ENCODE measurements at places on chromosomes 2 and 18.
A peak's percentile ranks its signal among the peaks of the same experiment; 100 is the strongest.

GRCh38 chr2:173803449-173803848, 161.7 kb downstream of the SP3 start:
- no peak for DNase-seq

GRCh38 chr18:31225668-31226067, 63.0 kb upstream of the DSC1 start:
- DNase-seq = no peak

GRCh38 chr18:68177807-68178702, 536.9 kb downstream of the TMX3 start:
- peak; percentile 73 for DNase-seq

- no peak for DNase-seq
These were observed 145.3 kb downstream of the NCKAP5 start for GRCh38 chr2:133422931-133423351.

DNA sequence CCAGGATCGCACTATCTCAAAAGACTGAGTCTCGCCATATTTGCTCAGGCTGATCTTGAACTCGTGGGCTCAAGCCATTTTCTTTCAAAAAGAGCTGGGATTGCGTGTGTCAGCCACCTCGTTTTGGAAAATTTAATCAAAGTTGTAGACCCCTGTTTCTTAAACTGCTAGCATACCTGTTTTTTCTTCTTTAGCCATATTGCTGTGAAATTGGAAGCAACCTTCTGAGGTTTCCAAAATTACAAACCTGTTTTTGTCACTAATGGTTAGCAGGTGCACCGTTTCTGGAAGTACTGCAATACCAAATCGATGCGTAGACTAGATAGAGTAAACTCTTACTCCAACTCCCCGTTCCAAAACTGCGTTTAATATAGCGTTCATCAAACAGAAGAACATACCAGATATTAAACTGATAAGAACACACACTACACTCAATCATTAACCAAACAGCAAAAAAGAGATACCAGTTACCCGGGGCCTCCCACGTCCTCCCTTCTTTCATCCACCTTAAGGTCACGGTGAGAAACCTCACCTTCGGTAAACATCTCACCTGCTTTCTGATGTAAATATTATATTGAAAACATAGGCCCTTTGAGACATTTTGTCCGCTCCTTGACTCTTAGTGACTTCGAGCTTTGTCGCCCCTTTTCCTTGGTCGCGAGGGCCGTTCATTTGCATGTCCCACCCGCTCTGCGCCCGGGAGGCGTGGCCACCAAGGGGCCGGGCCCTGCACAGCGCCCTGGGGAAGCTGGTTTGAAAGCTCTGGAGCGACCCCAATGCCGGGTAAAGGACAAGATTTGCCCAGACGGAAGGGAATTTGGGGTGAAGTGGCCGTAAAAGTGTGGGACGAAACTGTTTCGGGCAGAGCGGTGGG, at the start of gene RNU2-63P:
Gene RNU2-63P, minus strand, starts transcription at position 462 of the 874 bp plus-strand sequence.
- DNase-seq = peak; percentile 77

DNA sequence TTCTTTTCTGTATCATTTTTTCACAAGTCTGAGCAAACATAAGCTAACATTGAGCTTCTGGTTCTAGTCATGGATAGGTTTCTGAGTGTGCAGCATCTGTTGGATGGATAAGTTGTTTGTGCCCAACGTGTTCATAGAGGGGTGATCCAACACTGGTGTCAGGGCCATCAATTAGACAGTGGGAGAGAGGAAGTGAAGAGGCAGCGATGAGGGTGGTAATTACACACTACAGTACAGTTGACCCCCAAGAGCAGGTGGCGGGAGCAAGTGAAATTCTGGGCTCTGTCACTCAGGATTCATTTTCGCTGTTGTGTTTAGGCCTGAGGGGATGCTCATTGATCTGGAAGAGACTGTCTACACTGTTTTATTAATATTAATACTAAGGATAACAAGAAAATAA, 180.0 kb upstream of the CXCR4 start:
- peak; percentile 14 for DNase-seq

DNA sequence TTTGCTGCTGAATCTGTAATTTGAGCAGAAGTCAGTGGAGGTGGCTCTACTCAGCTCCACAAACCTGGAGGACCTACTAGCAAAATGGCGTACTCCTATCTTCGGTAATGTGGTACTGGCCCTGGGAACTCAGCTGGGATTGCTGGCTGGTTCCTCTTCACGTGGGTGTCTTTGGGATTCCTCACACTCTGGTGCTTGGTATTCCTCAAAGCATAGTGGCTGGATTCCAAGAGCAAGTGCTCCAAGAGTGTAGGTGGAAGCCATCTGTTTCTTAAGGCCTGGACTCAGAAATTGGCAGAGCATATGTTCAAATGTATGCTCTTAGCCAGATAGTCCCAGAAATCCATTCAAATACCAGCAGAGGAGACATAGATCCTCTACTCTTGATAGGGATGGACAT, 281.9 kb upstream of the CDH7 start:
- DNase-seq = no peak

DNA sequence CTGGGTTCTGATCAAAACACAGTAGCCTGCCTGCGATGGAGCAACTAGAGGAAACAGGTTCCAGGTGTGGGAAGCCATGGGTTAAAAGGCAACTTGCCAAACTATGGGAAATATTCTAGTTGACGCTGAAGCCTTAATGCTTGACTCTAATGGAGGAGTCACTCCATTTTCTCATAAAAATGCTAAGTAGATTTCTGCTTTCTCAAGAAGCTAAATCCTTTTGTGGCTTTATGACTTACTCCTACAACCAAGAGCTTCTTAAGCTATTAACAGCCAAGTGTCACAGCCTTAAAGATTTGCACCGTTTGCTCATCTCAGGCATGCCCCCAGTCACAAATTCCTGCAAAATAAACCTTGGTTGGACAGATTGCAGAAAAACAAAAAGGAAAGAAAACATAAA, 25.2 kb downstream of the ANKRD44 start:
- no peak for DNase-seq
